ENCODE measurements at places on chromosomes 7 and 10.
A peak's percentile ranks its signal among the peaks of the same experiment; 100 is the strongest.

DNA sequence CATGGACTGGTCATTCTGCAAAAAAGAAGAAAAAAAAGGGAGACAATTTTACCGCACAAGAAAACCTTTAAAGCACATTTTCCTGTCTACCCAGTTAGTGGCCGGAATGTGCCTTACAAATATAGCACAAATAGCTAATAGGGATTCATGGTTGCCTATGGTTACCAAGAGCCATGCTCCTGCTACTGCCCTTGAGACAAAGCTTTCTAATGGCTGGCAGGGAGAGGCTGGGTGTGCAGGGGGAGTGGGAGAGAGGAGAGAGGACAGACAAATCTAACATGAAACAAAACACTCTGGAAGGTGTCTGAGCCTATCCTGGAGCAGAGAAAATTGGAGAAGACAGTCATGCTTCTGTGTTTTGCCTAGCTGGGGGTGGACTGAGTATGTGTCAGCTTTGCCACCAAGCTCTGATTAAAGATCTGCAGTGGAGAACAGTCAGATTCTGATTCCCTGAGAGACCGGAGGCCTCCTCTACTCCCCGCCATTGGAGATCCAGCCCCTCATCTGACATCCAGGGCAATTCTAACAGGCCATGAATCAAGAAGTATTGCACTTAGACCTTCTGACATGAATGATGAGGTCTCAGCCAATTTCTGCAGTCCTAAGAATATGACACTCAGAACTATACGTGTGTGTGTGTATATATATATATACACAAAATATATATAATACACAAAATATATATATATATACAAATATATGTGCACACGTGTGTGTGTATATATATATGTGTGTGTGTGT is 80.2 kb downstream of the PRTFDC1 start:
- no peak for DNase-seq

GRCh38 chr7:100545360-100546128 is 6.5 kb downstream of the AGFG2 start:
- peak; percentile 55 for DNase-seq

DNA sequence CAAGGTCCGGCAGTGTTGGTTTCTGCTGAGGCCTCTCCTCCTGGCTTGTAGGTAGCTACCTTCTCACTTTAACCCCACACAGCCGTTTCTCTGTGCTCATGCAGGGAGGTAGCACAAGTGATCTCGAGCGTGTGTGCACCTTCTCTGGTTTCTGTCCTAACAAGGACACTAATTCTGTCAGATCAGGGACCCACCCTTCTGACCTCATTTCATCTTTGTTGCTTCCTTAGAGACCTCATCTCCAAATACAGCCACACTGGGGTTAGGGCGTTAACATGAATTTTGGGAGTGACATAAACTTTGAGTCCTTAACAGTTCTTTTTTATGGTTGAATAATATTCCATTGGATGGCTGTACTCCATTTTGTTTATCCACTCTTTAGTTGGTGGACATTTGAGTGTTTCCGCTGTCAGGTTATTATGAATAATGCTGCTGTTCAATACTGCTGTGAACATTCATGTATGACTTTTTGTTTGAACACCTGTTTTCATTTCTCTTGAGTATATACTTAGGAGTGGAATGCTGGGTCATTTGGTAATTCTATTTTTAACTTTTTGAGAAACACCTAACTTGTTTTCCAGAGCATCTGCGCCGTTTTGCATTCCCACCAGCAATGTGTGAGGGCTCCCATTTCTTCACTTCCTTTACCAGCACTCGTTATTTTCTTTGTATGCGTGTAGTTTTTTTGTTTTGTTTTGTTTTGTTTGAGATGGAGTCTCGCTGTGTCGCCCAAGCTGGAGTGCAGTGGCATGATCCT is 57.5 kb downstream of the LCOR start:
- DNase-seq = no peak

- no peak for DNase-seq
Observed at GRCh38 chr10:72328829-72329204, 25.9 kb downstream of the DNAJB12 start.

- DNase-seq = no peak
Observed at GRCh38 chr7:156515911-156516790, 124.4 kb upstream of the RNF32 start.

DNA sequence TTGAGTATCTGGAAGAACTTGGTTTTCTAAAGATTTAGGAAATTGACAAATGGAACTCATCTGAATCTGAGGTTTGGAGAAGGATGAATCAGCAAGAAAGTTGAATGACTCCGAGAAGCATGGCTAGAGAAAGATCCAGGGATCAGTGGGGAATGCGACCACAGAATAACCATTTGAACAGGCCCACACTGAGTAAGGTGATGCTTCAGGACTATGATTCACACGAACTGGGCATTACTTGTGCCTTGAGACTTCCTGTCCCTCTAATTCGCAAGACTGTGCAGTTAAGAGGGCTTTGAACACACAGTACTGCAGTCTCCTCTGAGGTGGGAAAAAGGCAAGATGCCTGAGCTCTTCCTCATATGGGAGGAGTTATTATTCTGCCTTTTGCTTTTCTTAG is 395.5 kb upstream of the POM121L12 start:
- no peak for DNase-seq

GRCh38 chr10:103626178-103626577 is 132.7 kb downstream of the NEURL1 start:
- DNase-seq = no peak

- no peak for DNase-seq
Observed at GRCh38 chr7:65390588-65390987, 16.9 kb downstream of the ZNF92 start.

GRCh38 chr10:21529032-21529910 is 3.8 kb upstream of the SKIDA1 start:
- no peak for DNase-seq

DNA sequence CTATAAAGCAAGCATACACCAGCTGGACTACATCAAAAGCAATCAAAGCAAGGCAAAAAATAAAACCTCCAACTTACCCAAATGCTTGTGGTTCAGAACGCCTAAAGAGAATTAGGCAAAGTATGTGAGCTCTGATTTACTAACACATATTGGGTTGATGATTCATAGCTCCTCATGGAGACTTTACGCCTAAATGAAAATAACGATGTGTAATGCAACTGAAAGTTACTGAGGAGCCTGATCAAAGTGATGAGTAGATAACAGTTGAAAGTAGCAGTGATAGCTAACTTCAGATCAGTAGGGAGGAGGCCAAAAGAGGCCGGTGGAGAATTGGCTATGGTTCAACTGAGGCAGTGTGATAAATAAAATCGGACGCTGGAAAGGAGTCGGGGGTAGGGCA is 85.0 kb downstream of the MPP7 start:
- DNase-seq = no peak
